ENCODE measurements at places on chromosomes 12 and 14. TPM values are rescaled to one million over a fixed set of nuclear protein-coding genes. Genes with fewer than 3 reads are reported as not detected.

The RD3L gene
- total RNA-seq, result not detected

The RBMS2 gene
- 113 TPM for total RNA-seq

The PIWIL1 gene
- total RNA-seq, result not detected

GRCh38 chr14:74333909-74334308, 14.4 kb upstream of the VRTN start:
- no peak overlapping the region for H3K4me3 ChIP-seq
- H3K27ac ChIP-seq, result no peak overlapping the region
- no peak for DNase-seq

- no peak overlapping the region for H3K27ac ChIP-seq
- no peak for DNase-seq
Measured at GRCh38 chr14:83071888-83072501, 1538.3 kb upstream of the SEL1L start.

The ZBTB42 gene
- 13.9 TPM for total RNA-seq

DNA sequence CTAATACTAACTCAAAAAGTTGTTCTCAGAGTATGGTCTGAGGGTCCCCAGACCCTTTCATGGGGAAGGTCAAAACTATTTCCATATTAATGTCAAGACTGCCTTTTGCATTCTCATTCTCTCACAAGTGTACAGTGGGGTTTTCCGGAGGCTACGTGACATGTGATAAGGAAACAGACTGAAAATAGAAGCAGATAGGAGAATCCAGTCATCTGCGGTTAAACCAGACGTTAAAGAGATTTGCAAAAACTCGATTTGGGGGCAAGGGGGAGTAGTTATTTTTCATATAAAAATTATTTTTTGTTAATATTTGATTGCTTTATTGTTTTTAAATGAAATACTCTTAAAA, 1.0 kb upstream of the NAP1L1 start:
- H3K4me1 ChIP-seq, result peaks cover 19% of the 10 kb centered on the region
- peak overlapping the region; percentile 98 for H3K27ac ChIP-seq
- no peaks in the 10 kb centered on the region for H3K36me3 ChIP-seq
- no peaks in the 10 kb centered on the region for H3K27me3 ChIP-seq
- no peak for DNase-seq

GRCh38 chr14:78713716-78714115, 543.5 kb downstream of the NRXN3 start:
- no peaks in the 10 kb centered on the region for H3K36me3 ChIP-seq
- H3K4me1 ChIP-seq, result no peaks in the 10 kb centered on the region
- no peak for DNase-seq
- no peak overlapping the region for H3K4me3 ChIP-seq

GRCh38 chr12:48265777-48266176, 62.7 kb upstream of the OR10AD1 start:
- H3K27ac ChIP-seq, result no peak overlapping the region
- no peak for DNase-seq
- no peaks in the 10 kb centered on the region for H3K4me1 ChIP-seq
- H3K27me3 ChIP-seq, result no peaks in the 10 kb centered on the region

The RDH5 gene
- 4.2 TPM for total RNA-seq

The SLC24A4 gene
- 2.1 TPM for total RNA-seq

The TARBP2 gene
- 41.5 TPM for total RNA-seq

The MYF6 gene
- total RNA-seq, result not detected

DNA sequence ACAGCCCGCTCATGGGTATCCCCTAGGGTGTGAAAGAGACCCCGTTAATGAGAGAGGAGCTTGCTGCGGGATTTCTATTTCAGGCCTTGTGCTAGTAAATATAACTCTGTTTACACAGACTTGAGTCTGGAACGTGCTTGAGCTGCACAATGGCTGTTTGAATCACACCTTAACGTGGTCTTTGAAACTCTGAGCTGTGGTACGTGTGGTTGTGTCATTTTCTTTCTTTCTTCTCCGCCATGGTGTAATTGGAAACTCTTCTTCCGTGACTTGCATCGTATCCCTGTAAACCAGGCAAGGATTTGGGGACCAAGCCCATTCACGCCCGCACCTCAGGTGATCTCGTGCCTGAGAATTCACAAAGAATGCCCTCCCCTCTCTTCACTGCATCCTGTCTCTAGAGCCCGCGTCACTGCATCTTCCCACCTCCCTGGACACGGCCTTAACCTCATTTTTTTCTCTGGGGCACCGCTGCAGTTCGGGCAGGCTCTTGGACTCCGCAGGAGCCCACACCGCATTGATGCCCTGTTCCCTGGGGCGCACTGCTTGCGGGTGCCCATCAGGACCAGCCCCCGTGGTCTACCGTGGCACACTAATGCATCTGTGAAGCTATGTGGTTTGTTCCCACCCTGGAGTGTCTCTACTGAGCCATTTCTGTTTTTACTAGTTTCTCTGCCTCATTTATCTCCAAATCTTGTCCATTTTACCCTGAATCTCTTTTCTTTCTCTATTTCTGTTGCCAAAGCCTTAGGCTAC, 78.4 kb upstream of the PARP11 start:
- no peak overlapping the region for H3K4me3 ChIP-seq
- no peak for DNase-seq
- H3K27ac ChIP-seq, result no peak overlapping the region
- H3K27me3 ChIP-seq, result no peaks in the 10 kb centered on the region

The KRT79 gene
- total RNA-seq, result 1.6 TPM

DNA sequence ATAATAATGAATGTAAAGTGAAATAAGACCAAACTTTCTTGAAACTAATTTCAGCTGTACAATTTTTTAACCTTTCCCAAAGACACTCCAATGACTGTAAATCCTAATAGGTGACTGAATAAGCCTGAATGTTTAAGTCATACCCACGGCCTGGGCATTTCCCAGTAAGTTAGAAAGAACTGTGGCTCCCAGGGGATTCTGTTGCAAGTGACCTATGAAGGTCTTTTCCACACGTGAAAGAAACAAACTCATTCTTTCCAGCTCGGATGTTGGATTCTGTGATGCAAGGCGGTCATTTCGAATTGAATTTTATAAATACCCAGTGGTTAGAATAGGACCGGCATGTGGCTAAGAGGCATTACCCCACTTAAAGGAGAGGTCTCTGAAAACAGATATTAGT, 1134.4 kb downstream of the GALC start:
- H3K36me3 ChIP-seq, result no peaks in the 10 kb centered on the region
- H3K4me3 ChIP-seq, result no peak overlapping the region
- no peaks in the 10 kb centered on the region for H3K4me1 ChIP-seq
- H3K27me3 ChIP-seq, result no peaks in the 10 kb centered on the region

The FSCB gene
- total RNA-seq, result not detected

The DLGAP5 gene
- not detected for total RNA-seq

The PHLDA1 gene
- total RNA-seq, result 5.2 TPM

GRCh38 chr12:95548056-95548538, 3.2 kb downstream of the USP44 start:
- peak overlapping the region; percentile 92 for H3K4me3 ChIP-seq
- no peaks in the 10 kb centered on the region for H3K36me3 ChIP-seq
- DNase-seq, result no peak
- H3K4me1 ChIP-seq, result peaks cover 26% of the 10 kb centered on the region

GRCh38 chr14:59507063-59507751, 22.9 kb downstream of the JKAMP start:
- no peaks in the 10 kb centered on the region for H3K4me1 ChIP-seq
- H3K4me3 ChIP-seq, result no peak overlapping the region
- H3K27me3 ChIP-seq, result no peaks in the 10 kb centered on the region
- DNase-seq, result no peak
- H3K27ac ChIP-seq, result no peak overlapping the region
- H3K36me3 ChIP-seq, result no peaks in the 10 kb centered on the region

DNA sequence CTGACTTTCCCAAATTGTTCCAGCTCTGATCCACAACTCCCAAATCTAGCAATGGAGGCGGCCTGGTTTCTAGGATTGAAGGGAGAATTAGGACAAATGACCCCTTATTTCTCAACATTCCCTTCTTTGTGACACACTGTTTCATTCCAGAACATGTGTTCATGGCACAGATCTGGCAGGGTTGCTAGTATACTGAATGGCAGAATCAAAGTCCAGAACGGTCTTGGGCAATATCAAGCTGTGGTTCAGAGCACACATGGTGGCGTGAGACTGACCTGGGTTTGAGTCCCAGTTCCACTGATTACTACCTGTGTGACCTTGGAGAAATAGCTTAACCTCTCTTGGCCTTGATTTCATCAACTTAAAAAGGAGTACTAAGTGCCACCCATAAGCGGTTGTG, 152.5 kb downstream of the SAMD4A start:
- no peak for DNase-seq
- H3K27ac ChIP-seq, result no peak overlapping the region
- no peaks in the 10 kb centered on the region for H3K4me1 ChIP-seq
- no peaks in the 10 kb centered on the region for H3K27me3 ChIP-seq

The PRH1 gene
- total RNA-seq, result 6.5 TPM

GRCh38 chr12:54147186-54147585, 41.6 kb downstream of the SMUG1 start:
- no peaks in the 10 kb centered on the region for H3K36me3 ChIP-seq
- DNase-seq, result no peak
- H3K27me3 ChIP-seq, result no peaks in the 10 kb centered on the region
- no peak overlapping the region for H3K4me3 ChIP-seq
- H3K27ac ChIP-seq, result no peak overlapping the region

The SERPINA1 gene
- 432 TPM for total RNA-seq

DNA sequence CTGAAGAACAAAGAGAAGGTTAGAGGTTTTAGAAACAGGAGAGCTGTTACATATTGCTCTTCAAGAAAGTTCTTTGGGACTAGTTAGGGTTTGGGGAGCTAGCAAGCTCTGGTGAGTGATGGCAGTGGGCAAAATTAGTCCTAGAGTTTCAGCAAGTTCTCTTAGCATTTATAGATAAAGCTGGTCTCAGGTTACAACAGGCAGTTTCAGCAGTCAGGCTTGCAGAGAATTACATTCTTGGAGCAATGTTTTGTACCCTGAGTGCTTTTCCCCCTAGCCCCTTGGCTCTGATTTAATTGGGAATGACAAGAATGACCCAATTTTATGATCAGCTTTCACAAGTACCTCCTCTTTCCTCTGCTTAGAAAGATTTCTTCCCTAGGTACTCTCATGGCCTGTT, 21.4 kb upstream of the EID3 start:
- peaks cover 12% of the 10 kb centered on the region for H3K4me1 ChIP-seq
- no peak for DNase-seq
- no peak overlapping the region for H3K4me3 ChIP-seq

DNA sequence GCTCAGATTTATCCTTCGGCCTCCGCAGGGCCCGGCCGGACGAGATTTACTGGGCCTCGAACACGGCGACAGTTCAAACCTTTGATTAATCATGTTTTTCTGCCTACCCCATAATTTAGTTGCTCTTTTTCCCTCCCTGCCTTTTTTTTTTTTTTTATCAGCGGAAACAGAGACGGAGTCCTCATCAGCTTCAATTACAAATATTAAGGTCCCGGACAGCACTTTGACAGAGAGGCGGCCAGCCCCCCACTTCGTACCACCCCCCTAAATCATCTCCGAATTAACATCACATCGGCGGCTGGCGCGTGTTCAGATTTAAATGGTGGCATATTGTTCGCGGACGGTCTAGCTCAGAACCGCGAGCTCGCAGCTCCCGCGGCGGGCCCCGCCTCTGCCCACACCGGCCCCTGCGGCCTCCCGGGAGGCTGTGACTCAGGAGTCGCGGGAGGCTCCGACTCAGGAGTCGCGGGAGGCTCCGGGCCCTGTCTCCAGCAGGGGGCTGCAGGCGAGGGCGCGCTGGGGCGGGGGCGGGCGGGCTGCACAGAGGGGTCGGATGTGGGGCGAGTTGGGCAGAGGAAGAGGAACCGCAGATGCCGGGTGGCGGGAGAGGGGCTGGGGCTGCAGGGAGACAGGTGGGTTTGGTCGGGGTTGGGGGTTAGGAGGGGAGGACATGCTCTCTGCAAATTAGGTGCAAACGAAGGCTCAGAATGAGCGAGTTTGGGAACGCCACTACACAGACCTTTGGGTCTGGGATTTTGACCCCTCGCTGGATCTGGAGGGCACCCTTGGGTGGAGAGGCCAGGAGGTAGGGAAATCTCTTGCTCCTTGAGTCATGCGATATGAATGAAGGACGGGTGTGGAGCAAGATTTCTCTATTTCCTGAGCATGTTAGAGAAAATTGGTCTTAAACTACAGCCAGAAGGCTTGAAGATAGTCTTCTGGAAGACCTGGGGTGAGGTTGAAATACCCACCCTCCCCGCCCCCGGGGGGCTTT, 19.6 kb upstream of the ATP5MC2 start:
- no peaks in the 10 kb centered on the region for H3K36me3 ChIP-seq
- no peaks in the 10 kb centered on the region for H3K27me3 ChIP-seq
- H3K4me3 ChIP-seq, result peak overlapping the region; percentile 30
- peak; percentile 87 for DNase-seq

DNA sequence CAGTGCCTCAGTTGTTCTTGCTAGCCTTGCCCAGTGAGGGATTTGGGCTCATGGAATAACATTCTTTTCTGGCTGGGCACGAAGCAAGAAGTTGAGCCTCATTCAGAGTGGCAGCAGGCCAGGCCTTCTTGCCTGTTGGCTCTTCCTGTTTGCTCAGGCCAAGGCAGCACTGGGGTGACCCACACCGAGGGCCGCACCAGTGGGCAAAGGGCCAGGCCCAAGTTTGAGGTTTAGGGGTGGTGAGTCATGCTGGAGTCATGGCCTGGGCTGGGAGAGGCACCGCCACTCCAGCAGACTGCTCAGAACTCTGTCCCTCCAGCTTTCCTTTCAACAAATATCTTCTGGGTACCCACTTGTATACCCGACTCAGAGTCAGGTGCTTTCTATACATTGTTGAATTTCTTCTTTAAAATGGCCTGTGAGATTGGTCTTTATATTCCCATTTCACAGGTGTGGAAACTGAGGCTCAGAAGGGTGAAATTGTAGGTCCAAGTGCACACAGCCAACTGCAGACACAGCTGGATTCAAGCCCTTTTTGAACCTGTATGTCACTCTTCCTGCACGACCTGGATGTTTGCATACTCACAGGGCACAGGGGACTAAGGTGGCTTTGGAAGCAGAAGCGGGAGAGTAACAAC, 279.4 kb downstream of the FOXN3 start:
- H3K4me3 ChIP-seq, result no peak overlapping the region
- no peaks in the 10 kb centered on the region for H3K4me1 ChIP-seq
- no peak overlapping the region for H3K27ac ChIP-seq
- H3K27me3 ChIP-seq, result no peaks in the 10 kb centered on the region
- no peaks in the 10 kb centered on the region for H3K36me3 ChIP-seq

- no peak overlapping the region for H3K4me3 ChIP-seq
- H3K27me3 ChIP-seq, result no peaks in the 10 kb centered on the region
- no peak for DNase-seq
- no peaks in the 10 kb centered on the region for H3K36me3 ChIP-seq
- no peaks in the 10 kb centered on the region for H3K4me1 ChIP-seq
Measured at GRCh38 chr14:60553808-60554207, 44.9 kb downstream of the SIX6 start.

The PLEK2 gene
- total RNA-seq, result 3.5 TPM

GRCh38 chr12:80107221-80107620, 7.9 kb downstream of the OTOGL start:
- H3K4me1 ChIP-seq, result no peaks in the 10 kb centered on the region
- no peaks in the 10 kb centered on the region for H3K27me3 ChIP-seq
- H3K4me3 ChIP-seq, result no peak overlapping the region
- no peak for DNase-seq
- no peak overlapping the region for H3K27ac ChIP-seq
